Activated CD4-positive, CD25-positive, alpha-beta regulatory T cell (primary cell): ENCODE measurements at places on chromosomes 11 and 22.

DNA sequence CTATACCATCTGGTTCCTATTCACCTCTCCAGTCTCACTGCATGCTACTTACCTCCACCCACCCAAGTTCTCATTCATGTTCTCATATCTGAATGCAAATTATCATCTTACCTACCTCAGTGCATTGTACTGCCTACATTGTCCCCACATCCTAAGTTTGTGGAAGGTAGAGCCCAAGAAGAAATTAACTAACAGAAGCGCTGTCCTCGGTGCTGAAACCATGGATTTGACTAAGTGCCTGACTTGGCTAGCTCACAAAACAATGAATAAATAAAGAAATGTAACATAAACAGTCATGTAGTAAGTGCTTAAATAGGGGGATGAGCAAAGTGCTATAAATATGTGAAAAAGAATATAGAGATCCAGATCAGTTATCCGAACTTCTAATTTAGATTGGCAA is 63.2 kb downstream of the GRIA4 start:
- no peak for DNase-seq

GRCh38 chr22:49699476-49699875 is 128.2 kb downstream of the BRD1 start:
- no peak for DNase-seq

DNA sequence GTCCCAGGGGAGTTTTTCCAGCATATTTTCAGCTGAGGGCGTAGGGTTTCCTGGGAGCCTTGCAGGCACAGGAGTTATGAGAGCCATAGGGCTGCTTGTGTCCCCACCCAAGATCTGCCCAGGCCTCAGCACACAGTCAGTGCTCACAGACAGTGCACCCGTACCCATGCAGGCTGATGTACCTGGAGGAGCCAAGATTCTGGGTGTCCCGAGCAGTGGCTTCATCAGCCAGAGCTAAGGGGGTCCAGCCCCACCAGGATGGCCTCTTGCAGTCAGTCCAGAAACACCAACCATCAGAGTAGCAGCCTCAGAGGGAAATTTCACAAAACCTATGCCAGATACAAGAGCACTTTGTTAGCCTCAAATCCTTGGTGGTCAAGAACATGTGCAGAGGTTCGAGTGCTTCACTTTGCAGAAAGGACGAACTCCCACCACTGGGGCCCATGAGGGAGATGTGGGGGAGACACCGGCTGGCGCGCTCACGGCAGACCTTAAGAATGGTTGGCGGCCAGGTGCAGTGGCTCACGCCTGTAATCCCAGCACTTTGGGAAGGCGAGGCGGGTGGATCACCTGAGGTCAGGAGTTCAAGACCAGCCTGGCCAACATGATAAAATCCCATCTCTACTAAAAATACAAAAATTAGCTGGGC is 43.8 kb upstream of the RTL6 start:
- no peak for DNase-seq

DNA sequence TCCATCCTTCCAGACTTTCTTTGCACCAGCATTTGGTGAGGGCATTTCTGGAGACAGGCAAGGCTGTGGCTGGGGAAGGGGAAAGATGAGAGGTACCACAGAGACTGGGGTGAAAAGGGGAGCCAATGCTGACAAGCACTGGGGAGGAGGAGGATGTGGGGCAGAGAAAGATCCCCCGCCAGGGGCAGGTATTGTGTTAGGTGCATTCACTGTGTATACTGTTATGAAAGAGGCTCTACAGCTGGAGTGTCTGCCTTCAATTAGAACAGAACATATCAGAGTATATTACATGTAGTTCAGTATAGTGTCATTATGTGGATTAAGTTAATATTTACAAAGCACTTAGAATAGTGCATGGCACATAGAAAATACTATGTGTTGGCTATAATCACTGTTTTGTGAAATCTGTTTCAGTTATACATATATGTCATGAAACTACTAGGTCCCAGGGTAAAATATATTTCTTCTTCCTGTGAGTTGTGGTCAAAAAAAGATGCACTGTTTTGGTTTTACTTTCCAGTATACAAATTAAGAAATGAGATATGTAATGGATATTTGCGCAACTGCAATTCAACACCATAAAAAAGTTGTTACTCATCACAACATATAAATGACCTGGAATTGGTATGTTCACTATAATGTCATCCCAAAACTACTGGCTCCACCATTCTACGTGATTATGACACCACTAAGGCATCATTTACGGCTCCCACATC is 8.4 kb downstream of the MSANTD2 start:
- no peak for DNase-seq

- DNase-seq = no peak
Measured at GRCh38 chr11:38089726-38090125, 1491.7 kb upstream of the RAG2 start.

DNA sequence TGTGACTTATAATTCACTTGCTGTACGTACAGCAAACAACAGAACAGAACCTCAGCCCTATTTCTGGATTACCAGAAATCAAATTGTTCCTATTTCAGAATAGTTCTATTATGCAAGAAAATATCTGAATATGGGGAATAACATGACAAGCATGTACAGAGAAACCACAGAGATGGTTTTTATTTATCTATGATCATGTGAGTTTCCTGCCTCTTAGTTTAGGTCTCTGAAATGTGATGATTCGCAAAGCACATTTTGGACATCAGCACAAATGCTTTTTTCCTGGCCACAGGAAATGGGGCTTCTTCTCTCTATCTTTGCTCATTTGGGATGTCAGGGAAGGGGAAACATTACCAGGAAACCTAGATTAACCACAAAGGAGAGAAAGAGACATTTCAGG is 266.7 kb upstream of the CTSC start:
- no peak for DNase-seq

DNA sequence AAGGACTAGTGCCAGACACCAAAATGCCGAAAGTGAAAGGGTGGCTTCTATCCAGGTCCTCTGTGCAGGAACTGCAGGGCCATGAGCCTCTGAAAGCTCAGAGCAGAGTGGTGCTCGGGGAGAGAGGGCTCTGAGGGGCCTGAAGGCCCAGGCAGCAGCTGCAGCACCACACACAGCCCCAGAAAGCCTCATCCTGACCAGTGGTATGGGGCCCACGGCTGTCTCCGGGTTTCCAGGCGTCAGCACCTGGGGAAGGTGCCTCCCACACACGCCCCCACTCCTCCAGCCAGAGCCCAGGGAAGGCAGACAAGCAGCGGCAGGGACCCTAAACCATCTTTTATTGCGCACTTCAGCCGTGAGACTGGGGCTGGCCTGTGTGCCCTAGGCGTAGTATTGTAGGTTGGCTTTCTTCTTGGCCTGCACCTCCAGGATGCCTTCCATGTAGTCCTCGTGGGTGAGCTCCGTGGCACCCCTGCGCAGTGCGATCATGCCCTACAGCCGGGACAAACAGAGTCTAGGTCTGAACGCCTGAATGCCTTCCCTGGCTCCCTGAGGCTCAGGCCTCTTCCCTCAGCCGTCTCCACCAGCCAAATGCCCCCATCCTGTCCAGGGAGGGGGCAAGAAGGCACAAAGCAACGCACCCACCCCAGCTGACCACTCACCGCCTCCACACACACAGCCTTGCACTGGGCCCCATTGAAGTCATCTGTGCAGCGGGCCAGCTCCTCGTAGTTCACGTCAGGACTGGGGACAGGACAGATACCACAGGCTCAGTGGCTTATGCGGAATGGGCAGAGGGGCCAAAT is 7.6 kb downstream of the PSMC3 start:
- DNase-seq = no peak

GRCh38 chr11:96112192-96113128 is 188.6 kb upstream of the MTMR2 start:
- DNase-seq = no peak

GRCh38 chr22:48840112-48840949 is 987.3 kb downstream of the BRD1 start:
- no peak for DNase-seq
